ENCODE measurements at places on chromosomes 3 and 15. TPM values are rescaled to one million over a fixed set of nuclear protein-coding genes. Genes with fewer than 3 reads are reported as not detected.

DNA sequence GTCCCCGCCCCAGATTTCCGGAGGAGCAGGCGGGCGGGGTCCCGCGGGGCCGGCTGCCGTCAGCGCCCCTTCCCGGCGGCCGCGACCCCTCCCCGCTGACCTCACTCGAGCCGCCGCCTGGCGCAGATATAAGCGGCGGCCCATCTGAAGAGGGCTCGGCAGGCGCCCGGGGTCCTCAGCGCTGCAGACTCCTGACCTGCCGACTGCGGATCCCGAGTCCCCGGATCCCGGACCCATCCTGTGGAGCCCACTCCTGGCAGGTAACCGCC lies at the start of gene TRH:
Gene TRH, plus strand, starts transcription at position 157 of the 269 bp plus-strand sequence. CDS start 1,097 bp downstream, outside the sequence.
- H3K4me1 ChIP-seq = no peaks in the 10 kb centered on the region
- no peak for DNase-seq
- peaks cover 61% of the 10 kb centered on the region for H3K27me3 ChIP-seq
- peak within 1 kb of the TSS; percentile 47 for H3K4me3 ChIP-seq

AP3B2 gene
- total RNA-seq = 1.1 TPM

GRCh38 chr3:66037330-66037985 lies 1.3 kb downstream of the MAGI1 start:
- H3K4me1 ChIP-seq = peaks cover 4% of the 10 kb centered on the region
- H3K27me3 ChIP-seq = peaks cover 50% of the 10 kb centered on the region
- H3K27ac ChIP-seq = no peak overlapping the region
- H3K4me3 ChIP-seq = no peak overlapping the region
- H3K36me3 ChIP-seq = no peaks in the 10 kb centered on the region

GRCh38 chr3:122186372-122186771 lies 2.9 kb downstream of the CASR start:
- no peaks in the 10 kb centered on the region for H3K4me1 ChIP-seq
- peaks cover 48% of the 10 kb centered on the region for H3K27me3 ChIP-seq

RGMA gene
- total RNA-seq = not detected

GRCh38 chr15:58332676-58333400 lies 99.0 kb upstream of the LIPC start:
- H3K27me3 ChIP-seq = no peaks in the 10 kb centered on the region
- no peaks in the 10 kb centered on the region for H3K36me3 ChIP-seq

LDHAL6B gene
- total RNA-seq = not detected

- peak overlapping the region; percentile 44 for H3K27ac ChIP-seq
- no peak for DNase-seq
- H3K27me3 ChIP-seq = no peaks in the 10 kb centered on the region
- H3K4me3 ChIP-seq = no peak overlapping the region
- H3K4me1 ChIP-seq = peaks cover 18% of the 10 kb centered on the region
Measured at GRCh38 chr3:52193065-52193464, 4.9 kb upstream of the ALAS1 start.
